Activated CD4-positive, alpha-beta memory T cell treated with anti-CD3 and anti-CD28 coated beads for 36 hours (primary cell): ENCODE measurements at places on chromosomes 5 and 9. TPM values are rescaled to one million over a fixed set of nuclear protein-coding genes. Genes with fewer than 3 reads are reported as not detected.

DNA sequence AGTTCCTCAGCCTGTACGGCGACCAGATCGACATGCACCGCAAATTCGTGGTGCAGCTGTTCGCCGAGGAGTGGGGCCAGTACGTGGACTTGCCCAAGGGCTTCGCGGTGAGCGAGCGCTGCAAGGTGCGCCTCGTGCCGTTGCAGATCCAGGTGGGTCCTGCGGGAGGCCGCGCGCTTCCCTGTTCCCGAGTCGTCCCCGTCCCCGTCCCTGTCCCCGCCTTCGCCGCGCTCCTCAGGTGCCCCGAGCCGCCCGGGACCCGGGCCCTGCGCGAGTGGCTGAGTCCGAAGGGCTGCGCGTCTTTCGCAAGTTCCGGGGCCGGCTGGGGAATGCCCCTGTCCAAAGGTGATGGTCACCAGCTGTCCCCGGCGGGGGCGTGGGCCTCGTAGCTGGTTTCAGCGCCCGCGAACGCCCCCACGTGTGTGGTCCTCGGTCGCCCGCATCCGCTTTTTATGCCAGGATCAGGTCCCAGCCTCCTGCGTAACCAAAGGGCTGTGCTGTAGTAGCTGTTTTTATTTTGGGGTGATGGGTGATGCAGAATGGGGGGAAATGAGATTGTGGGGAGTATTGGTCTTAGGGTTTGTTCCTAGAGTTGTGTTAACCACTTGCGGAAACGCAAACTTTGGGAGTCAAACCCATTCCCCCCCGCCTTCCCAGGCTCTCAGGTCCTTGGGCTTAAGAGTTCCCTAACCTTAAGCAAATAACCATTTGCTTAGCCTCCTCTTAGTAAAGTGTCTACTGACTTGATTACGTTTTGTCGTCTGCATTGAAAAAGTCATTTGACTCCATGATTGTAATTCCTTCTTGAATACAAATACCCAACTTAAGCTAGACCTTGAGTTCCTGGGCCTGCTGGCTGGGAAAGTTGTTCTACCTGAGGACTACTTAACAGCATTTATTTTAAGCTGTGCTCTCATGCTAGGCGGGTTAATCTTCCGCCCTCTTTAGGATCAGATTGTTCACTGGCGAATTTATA is 663 bp downstream of the ISOC1 start:
- DNase-seq: peak; percentile 65

GRCh38 chr9:115071176-115071575 is 46.8 kb downstream of the TNC start:
- no peak for DNase-seq

GRCh38 chr5:179668391-179668790 is 12.4 kb downstream of the CBY3 start:
- DNase-seq: peak; percentile 59

DNA sequence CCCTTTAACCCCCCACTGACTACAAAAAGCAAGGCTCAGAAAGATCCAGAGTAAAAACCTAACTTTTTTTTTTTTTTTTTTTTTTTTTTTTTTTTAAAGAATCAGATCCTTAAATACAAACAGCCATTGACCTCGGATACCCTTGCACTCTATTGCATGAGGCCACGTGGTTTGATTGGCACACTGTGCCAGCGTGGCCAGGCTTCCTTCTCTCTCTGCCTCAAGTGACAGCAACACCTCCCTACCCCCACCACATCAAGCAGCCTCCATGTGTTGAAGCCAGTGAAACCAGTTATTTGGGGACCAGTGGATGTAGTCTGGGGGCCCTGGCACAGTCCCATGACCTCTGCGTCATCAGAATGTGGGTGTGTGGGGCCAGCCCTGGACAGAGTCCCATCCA is 71.4 kb downstream of the OTULIN start:
- no peak for DNase-seq

DNA sequence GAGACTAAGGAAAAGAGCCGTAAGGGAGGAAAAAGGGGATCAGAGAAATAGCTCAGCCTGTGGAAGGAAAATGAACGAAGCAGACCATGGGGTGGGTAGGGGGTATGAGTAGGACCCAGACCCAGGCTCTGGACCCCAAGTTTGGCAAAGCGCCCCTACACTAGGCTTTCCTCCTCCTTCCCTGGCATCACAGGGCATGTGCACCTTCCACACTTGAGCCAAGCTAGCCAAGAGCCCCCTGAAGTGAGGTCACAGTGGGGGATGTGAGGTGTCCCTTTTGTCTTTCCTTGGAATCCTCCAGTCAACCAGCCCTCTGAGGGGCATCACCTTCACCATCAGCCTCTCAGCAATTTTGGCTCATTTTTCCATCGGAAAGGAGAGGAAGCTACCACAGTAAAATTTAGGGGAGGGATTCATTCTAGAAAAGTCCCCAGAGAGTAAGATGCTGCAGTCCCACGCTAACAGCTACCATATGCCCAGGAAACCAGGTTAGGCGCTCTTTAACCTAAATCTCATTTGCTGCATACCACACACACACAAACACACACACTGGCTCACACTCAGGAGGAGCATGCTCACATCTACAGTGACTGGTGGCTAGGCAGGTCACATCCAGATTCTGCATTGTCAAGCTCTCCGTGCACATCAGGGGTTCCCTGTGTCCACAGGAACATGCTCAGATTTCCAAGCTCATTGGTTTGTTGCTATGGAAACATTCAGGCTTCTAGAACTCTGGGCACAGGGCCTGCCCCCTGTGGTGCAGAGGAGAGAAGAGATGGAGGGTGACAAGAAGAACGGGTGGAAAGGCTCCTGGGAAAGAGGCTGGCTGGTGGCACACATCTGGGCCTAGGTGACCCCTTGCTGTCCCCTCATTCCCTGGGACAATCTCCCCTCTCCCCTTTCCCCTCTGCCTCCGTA is 9.9 kb downstream of the REEP2 start:
- DNase-seq: no peak

DNA sequence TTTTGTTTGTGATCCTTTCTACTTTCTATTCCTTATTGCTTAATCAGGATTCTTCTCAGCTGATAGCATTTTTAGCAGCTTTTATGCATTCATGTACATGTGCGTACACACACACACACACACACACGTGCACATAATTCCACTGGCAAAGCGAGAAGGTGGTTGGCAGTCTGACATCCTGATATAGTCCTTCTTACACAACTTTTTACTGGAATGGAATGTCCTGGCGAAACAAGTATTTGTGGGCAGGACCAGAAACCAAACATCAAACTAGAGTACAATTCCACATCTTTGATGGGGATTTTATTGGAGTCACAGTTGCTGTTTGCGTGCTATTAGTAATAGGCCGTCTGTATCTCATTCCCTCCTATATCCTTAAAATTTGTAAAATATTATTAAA is 356.5 kb downstream of the CCDC171 start:
- DNase-seq: no peak

GRCh38 chr5:143142596-143143435 is 260.7 kb downstream of the NR3C1 start:
- no peak for DNase-seq

DNA sequence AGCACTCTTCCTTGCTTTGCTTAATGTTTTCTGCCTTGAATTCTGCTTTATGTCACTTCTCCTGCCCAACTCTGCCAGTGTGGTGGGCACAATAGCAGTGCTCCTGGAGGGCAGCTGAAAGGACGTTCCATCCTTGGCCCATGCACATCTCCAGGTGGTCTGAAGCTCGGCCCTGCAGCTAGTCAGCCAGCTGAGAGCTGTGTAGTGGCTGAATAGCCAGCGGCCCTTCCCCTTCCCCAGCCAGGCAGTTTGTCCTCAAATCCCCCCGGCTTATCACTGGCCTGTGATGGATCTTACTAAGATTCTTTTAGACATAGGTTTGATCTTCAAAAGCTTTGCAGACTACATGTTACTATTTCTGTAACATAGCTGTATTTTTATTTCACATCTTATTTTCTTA is 42.7 kb upstream of the ANGPTL2 start:
- DNase-seq: peak; percentile 4

- DNase-seq: no peak
These were observed 29.2 kb downstream of the SUSD1 start for GRCh38 chr9:112145886-112146285.

DNA sequence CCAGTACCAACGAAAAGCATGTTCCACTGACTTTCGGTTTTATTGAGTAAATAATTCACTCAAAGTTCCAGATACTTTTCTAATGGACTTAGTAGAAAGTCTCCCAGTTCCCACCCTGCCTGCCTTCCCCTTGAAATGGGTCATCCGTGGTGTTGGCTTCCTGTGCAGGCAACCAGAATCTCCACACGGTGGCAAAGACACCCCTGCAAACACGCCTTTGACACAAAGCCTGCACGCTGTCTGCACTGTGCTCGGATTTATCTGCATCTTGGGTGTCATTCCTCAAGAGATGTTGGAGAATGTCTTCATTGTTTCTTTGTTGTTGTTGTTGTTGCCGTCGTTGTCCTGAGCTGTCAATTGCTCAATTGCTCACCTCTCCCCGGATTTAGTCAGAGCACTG is 150.0 kb upstream of the IRX2 start:
- DNase-seq: no peak

GRCh38 chr9:132827366-132827765 is 50.7 kb downstream of the AK8 start:
- no peak for DNase-seq

DNA sequence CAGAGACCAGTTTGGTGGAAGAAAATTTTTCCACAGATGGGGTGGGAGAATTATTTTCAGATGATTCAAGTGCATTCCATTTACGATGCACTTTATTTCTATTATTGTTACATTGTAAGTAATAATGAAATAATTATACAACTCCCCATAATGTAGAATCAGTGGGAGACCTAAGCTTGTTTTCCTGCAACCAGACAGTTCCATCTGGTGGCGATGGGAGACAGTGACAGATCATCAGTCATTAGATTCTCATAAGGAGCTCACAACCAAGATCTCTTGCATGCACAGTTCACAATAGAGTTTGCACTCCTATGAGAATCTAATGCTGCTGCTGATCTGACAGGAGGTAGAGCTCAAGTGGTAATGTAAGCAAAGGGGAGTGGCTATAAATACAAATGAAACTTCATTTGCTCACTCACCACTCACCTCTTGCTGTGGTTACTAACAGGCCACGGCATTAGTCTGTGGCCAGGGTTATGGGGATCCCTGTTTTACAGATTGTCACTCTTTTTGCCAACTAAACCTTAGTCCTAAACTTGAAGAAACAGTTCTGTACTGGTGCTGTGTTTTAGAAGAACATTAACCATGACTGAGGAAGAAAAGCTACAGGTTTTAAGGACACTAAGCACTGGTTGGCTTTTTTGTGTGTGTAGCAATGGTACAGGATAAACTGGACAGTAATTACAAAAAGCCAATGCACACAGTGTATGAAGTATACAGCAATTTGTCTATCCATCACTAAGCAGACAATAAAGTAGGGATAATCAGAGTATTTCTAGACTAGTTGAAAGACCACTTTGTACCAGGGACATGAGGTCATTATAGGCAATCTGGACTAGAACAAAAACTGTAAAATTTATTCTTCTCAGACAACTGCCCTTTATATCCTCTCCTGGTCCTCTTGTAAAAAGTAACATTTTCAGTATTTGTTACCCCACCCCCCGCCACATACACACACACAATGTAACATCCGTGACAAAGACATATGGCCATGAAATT is 9.9 kb downstream of the TMEM232 start:
- no peak for DNase-seq

DNA sequence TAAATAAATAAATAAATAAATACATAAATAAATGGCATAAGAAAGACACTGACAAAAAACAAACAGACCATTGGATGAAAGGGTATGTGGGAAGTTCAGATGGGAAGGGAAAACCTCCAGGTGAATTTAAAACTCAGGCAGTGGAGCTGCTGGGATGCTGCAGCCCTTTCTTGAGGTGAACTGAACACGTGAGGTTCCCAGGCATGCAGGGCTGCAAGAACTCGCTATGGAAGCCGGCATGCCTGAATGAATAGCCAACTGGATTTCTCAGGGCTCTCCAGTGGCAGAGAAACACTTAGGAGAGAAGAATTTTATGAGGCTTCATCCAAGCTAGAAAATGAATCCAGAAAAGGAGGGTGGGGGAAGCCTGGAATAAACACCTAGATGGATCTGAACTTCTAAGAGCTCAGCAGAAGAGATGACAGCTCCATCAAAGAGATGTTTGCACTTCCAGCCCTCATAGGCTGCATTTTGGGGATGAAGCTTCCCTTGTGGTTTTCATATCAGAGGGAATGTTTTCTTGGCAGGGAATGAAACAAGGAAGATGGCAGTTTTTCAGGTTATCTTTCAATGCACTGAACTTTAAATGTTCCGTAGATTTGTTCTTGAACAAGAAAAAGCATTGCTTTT is 224.2 kb upstream of the DAP start:
- no peak for DNase-seq

GRCh38 chr9:18865542-18865941 is 167.5 kb downstream of the SAXO1 start:
- no peak for DNase-seq

DNA sequence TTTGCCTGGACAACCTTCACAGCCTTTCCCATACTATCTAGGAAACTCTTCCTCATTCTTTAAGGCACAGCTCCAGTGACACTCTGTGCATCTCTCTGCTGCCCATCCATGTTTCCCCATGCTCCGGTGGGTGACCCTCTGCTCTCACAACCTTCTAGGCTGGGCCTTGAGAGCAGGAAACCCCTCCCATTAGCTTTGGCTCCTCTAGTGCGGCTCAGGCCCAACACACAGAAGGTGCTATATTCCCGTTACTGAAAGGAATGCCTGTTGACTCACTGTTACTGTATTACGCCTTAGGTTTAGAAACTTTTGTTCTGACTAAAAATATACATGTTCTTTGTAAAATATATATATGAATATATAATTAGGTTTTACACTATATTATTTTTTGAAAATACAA is 8.1 kb upstream of the CCL28 start:
- DNase-seq: no peak

GRCh38 chr5:5454391-5454790 is 31.9 kb downstream of the ICE1 start:
- DNase-seq: no peak

DNA sequence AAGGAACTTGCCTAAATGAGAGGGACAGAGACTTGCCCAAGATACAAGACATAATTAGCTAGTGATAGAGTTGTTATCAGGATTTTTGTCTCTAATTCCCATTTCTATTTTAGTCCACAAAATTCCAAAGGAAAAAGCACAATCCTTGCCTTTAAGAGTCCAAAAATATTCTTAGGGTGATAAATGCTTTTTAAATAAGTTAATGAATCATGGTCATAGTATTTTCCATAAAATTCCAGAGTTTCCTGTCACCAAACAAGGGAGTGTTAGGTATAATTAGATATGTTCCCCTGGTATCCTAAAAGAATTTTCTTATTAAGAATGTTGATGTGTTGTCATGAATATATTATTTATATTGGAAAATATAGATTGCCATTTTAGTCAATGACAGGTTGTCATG is 21.8 kb upstream of the CEP72 start:
- DNase-seq: no peak

DNA sequence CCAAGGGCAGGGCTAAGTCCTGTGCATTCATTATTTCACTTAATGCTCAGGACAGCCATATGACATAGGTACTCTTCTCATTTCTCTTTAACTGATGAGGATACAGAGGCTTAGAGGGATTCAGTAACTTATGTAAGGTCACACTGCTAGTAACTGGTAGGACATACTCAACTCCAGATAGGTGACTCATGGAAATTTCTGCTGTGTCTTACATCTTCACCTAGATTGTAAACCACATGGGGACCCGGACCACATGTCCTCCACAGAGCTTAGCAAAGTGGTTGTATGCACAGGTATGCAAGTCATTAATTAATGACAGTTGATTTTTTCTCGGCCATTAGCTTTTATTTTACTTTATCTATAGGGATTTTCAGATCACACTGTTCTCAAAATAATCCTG is 29.3 kb downstream of the SLC1A1 start:
- peak; percentile 47 for DNase-seq

TAS2R1 gene
- not detected for total RNA-seq

PFN3 gene
- total RNA-seq: not detected

C5orf46 gene
- total RNA-seq: not detected

SLC36A3 gene
- not detected for total RNA-seq

ECSCR gene
- total RNA-seq: 4.2 TPM

CTXN3 gene
- total RNA-seq: not detected

PCDHGA5 gene
- not detected for total RNA-seq
